ENCODE measurements at places on chromosomes 4 and X.

GRCh38 chr4:105620640-105621323 lies 68.4 kb downstream of the ARHGEF38 start:
- DNase-seq = no peak

- DNase-seq = no peak
These were observed 169.9 kb upstream of the LDB2 start for GRCh38 chr4:17068392-17068791.

DNA sequence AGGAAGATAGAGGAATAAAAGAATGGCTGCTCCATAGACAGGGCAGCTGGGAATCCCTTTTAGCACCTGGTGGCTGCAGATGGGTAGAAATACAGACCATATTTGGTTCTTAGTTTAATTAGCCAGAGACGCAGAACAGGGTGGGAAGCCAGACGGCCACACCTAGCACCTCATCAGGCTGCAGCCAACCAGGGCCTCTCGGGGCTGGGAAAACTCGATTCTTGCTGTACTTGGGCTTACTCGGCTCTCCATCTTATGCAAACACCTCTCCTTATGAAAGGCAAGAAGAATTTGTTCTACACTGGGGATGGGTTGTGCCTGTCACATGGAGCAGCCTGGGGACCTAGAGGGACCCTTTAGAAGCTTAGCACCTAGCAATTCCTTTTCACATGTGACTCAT lies 19.7 kb downstream of the IRAK1 start:
- DNase-seq = no peak

DNA sequence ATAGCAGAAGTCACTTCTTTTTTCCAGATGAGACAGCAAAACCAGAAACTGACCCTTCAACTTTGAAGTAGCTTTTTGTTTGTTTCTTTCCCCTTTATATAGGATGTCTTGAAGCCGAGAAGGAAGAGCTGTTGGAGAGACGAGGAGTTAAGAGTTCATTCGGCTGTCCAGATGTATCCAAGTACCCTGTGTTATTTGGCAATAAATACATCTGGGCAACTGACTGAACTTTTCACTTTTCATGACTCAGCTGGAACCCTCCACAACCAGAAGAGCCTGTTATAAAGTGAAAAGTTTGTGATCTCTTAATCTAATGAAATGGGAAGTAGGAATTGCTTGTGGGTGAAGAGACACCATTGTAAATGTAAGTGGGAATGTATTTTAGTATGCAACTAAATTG lies 131.2 kb downstream of the HTR2C start:
- DNase-seq = no peak

DNA sequence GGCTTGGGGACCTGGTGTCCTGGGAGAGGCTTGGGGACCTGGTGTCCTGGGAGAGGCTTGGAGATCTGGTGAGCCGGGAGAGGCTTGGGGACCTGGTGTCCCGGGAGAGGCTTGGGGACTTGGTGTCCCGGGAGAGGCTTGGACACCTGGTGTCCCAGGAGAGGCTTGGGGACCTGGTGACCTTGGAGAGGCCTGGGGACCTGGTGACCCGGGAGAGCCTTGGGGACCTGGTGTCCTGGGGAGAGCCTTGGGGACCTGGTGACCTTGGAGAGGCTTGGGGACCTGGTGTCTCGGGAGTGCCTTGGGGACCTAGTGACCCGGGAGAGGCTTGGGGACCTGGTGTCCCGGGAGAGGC lies 12.6 kb downstream of the SHOX start:
- no peak for DNase-seq

DNA sequence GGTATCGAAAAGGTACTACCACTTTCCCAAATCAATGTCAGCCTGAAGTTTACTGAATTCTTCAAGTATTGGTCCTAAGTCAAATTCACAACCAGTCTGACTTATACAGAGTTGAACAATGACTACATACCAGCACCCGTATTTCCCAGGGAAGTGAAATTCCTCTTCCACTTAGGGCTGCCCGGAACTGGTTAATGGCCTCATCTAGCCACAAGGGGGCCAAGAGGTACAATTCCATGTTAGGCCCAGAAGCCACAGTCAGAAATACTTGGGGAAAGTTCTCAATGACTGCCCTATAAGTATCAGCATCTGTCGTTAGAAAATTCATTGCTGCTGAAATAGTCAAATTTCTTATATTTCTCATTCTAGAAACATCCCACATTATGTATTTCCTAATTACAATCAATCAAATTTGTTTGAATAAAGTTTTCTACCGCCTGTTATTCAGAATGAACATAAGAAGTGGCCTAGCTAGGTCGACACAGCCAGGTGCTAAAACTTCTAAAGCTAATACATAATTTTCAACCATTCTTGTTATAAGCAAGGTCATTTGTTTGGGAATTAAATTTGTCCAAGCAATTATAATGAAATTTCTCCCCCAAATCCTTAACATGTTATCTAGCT lies 5.6 kb upstream of the PCDH7 start:
- DNase-seq = peak; percentile 52
